ENCODE measurements at places on chromosomes 5 and 9.

- no peak for DNase-seq
Measured at GRCh38 chr5:174315871-174316270, 270.4 kb downstream of the NSG2 start.

DNA sequence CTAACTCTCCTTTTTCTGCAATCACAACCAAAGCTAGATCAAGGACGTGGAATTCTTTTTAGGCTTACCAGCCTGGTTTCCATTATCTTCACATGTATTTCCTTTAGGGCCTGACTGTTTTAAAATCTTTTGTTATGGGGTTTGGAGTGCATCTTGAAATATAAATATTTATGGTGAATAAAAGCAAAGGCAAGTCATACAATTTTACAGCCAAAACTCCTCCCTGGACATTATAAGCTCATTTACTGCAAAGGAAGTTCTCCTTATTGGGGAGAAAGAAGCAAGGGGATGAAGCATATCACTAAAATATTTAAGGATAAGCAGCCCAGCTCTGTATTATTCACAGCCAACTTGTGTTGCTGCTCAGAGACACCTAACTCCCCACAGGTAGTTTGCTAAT is 132.2 kb upstream of the TARS1 start:
- DNase-seq = no peak

GRCh38 chr5:107104040-107104995 is 566.4 kb downstream of the EFNA5 start:
- peak; percentile 1 for DNase-seq

GRCh38 chr5:1466631-1467265 is 21.5 kb upstream of the SLC6A3 start:
- DNase-seq = no peak

DNA sequence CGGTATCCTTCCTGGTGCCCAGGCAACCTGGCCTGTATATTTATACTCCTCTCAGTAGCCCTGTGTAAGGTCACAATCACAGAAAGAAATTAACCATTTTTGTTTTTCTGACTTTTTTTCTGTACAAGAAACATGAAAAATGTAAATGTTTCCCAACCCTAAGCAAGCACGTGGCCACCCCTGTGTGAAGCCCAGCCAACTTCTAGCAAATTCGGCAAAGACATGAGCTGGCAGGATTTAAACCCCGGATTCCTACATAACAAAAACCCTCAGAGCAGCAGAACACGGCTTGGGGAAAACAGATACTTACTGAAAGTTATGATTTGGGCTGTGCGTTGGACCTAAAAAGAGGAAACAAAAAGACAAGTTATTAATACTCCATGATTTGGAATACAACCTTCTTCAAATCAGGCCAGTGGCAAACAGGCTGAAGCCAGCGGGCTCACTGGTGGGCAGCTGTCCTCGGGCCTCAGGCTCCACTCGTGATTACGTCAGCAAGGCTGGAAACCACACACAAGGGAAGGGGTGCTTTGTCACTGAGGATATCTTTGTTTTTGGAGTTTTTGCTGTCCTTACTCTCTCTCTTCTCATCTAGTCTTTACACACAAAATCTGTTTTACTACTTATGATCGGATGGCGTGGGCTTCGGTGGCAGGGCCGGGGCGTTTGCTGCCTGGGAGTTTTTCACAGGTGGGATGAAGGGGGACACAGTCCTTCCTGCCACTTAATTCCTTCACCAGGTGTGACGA is 194.1 kb downstream of the ROR2 start:
- DNase-seq = no peak

- no peak for DNase-seq
Measured at GRCh38 chr5:172929371-172929838, 29.8 kb upstream of the RPL26L1 start.

DNA sequence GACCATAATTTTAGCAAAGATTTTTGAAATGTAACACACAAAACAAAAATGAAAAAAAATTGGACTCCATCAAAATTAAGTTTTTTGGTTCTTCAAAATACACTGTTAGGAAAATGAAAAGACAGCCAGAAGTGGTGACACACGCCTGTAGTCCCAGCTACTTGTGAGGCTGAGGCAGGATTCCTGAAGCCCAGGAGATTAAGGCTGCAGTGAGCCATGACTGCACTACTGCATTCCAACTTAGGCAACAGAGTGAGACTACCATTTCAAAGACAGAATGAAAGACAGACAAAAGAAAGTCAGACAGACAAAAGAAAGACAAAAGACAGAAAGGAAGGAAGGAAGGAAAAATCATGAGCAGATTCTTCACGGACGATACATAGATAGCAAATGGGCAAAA is 7.5 kb downstream of the DIAPH1 start:
- no peak for DNase-seq

DNA sequence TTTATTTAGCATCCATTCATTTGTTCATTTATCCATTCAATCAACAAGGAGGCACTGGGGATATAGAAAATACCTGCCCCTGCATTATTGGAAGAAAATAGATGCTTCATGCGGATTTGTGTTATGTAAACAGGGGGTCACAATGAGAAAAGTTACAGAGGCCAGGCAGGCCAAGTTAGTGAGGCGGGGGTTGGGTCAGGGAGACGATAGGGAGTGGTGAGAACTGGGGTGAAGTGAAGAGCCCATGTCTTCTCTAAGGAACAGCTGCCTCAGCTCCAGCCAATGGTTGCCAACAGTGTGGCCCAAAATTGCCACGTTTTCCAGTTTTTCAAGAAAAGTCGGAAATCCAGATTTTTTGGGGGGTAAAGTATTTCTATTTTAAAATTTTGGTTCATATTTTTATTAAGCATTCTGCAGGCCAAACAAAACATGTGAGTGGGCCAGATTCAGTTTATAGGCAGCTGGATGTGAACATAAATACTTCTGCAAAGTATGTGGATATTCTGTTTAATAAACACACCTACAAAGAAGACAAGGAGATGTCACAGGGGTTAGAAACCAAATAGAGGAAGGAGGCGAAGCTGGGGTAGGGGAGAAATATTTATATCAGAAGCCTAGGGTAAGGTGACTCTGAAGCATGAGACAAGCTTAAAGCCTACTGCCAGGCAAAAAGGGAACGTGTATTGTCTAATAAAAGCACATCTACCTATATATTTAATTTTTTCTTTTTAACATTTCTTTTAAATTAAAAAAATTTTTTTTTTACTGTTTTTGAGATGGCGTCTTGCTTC is 44.0 kb downstream of the ALG2 start:
- DNase-seq = no peak

DNA sequence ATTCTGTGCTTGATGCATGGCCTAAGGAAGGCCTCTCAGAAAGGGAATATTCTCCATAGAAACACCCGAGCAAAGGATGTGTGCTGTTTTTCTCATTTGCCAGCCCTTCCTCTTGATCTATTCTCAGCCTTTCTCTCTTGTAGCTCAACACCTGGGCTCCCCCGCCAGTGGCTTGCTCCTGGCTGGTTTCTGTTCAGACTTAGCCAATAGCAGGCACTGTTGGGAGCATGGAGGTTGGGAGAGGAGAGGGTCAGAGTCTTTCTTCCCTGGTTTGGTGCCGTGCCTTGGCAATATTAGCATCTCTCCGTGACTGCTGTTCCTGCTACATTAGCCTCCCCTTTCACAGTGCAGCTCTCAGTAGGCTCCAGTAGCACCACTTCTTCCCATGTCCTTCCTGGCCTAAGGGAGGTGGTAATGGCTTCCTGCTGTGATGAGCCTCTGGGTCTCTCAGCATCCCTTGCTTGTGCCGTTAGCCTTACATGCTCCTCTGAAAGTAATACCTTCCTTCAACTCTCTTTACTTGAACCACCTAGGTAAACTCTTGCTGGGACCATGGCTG is 269.7 kb upstream of the GAS1 start:
- no peak for DNase-seq

DNA sequence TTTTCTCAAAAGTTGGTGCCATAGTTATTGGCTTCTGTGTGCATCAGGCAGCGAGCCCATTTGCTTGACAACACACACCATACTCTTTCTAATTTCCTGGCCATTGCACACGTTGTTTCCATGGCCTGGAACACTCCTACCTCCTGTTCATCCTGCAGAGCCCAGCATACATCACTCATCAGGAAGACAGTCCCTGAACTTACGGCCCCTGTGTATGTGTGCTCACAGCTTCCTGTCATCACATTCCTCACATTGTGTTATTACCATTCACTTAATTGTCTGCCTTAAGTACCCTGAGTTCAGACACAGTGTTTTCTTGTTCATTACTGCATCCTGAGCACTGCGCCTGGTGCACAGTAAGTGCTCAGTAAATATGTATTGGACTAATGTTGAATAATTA is 355.9 kb downstream of the PRELID2 start:
- no peak for DNase-seq

DNA sequence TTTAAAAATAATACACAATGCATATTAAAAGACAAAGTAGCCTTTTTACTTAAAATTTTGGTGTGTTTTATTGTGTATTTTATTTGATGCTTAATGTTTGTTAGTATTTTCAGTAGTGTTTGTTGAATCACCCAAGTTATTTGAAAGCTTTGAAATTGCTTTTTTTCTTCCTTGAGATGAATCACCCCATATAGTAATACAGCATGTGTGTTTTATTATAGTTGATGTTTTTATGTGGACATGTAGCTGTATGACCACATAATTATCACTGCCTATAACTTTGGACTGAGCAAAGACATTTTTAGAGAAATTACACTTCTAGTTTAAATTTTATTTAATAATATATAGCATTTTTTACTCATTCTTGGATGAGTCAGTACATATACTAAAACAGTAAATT is 18.0 kb downstream of the FAM174A start:
- DNase-seq = no peak

DNA sequence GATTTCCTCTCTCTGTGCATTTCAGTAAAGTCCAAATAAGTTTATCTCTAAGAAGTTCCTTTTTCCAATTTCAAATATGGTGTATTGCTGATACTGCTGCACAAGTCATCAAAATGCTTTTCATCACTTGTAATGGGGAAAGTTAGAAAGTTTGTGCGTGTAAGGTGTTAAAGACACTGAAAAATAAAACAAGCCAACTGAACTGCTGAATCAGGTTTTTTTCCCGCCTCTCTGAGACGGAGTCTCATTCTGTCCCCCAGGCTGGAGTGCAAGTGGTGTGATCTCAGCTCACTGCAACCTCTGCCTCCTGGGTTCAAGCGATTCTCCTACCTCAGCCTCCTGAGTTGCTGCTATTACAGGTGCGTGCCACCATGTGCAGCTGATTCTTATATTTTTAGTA is 400.9 kb downstream of the LRRC70 start:
- no peak for DNase-seq

DNA sequence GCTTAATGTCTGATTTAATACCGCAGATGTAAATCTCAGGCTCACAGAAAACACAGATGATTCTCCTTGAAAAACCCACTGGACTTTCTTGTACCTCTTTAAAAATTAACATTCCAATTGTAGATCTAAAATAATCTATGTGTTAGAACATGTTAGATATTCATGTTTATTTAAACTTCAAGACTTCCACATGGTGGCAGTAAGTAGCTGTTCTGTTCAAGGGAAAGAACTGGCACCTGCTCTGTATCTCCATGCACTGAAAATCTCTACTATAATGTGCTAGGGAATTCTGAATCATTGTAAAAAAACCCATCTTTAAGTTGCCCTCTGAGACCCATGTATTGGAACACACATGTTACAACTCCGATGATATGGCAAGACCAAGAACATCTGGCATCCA is 366.9 kb downstream of the DMRTA1 start:
- DNase-seq = peak; percentile 12

DNA sequence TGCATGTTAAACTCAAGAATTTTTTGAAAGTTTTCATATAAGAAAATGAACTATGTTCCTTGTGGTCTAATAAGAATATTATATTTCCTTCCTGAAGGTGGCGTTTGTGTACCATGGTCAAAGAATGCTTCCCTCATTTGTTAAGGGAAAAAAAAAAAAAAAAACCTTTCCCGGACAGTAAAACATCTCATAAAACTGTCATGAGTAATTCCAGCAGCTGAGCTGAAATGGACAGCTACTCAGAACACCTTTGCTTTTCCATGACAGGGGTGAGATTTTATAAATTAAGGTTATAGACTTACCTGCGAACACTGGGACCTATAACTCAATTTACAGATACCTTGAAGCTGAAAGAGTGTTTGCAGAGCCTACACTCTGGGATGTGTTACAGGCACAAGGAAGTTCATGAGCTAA is 113.2 kb upstream of the RANBP3L start:
- DNase-seq = peak; percentile 58

GRCh38 chr5:151464101-151464500 is 16.7 kb downstream of the SLC36A1 start:
- DNase-seq = no peak

GRCh38 chr9:131464354-131465000 is 38.2 kb upstream of the POMT1 start:
- peak; percentile 65 for DNase-seq

DNA sequence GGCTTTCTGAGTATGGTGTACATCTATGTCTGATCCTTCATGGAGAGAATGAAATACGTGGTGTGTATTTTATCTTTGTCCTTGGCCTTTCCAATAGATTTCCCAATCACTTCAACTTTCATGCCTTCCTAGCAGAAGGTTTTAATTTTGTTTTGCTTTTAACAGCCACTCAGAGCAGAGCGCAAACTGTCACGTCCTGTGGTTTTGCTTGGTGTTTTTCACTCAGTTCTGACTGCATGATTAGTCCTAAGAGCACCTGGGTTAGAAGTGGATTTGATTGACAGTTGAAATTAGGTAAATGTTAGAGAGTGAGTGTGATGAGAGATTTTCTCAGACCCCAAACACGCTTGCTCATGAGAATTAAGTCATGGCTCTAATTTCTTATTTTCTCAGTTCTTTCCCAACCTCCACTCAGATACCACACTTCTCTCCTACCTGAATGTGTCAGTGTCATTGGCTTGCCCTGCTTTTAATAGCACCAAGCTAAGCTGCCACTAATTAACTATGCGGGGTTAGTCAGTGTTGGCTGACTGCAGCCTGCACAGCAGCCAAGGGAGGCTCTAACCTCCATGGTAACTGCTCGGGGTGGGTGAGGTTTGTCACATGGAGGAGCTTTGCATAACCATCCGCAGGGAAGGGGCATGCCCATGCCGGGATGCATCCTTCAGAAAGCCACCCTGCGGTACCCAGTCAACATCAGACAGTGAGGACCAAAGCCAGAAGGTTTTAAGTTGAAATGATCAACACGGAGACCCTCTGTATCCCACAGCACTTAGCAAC is 173.4 kb downstream of the NR3C1 start:
- peak; percentile 39 for DNase-seq

- no peak for DNase-seq
Measured at GRCh38 chr9:93668261-93668871, 92.0 kb downstream of the PHF2 start.

Measured in KBM-7 (cell line).